H9 (cell line): ENCODE measurements at places on chromosomes 1 and 21. TPM values are rescaled to one million over a fixed set of nuclear protein-coding genes. Genes with fewer than 3 reads are reported as not detected.

- DNase-seq = no peak
These were observed 102.3 kb upstream of the CD34 start for GRCh38 chr1:208013210-208013609.

DNA sequence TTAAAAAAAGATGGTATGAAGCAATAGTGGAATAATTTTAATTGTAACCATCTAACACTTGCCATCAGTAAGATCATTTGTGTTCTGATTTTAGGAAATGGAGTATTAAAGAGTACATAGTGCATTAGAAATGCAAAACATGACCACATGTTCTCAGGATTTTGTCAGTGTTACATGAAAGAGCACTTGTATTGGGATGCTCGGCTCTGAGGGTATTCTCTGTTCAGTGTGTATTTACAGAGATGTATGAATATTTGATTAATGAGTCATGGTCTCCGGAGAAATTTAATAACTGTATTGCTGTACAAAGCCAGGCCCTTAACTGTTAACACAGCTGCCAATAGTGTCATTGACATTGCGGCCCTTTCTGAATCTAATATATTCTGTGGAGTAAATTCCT lies 91.7 kb downstream of the ATG4C start:
- no peak for DNase-seq

GRCh38 chr1:214516434-214517326 lies 34.7 kb downstream of the PTPN14 start:
- DNase-seq = no peak

DNA sequence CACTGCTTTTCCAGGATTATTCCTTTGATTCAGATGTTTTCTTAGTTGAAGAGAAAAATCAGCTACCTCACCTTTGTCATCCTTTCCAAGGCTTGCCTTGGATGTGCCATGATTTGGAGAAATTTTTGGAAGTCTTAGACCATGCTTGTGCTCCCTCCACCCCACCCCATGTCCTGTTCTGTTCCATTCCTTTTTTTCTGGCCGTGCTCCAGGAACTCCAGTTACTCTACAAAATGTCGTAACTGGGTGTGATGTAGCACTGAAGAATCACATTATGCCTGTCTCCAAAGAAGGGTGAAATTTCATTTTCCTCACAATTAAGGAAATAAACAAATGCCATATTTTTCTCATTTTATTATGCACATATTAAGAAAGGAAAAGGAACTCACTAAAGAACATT lies 217.8 kb upstream of the ZRANB2 start:
- no peak for DNase-seq

GRCh38 chr1:22342734-22343191 lies 108.9 kb upstream of the ZBTB40 start:
- DNase-seq = no peak

- no peak for DNase-seq
These were observed 41.4 kb downstream of the RNF115 start for GRCh38 chr1:145782272-145783099.

The WNT9A gene
- total RNA-seq = 0.66 and 0.77 TPM in 2 replicates

The ECM1 gene
- 0.88 and 1.4 TPM in 2 replicates for total RNA-seq
